ENCODE measurements at places on chromosomes 16 and 17.

DNA sequence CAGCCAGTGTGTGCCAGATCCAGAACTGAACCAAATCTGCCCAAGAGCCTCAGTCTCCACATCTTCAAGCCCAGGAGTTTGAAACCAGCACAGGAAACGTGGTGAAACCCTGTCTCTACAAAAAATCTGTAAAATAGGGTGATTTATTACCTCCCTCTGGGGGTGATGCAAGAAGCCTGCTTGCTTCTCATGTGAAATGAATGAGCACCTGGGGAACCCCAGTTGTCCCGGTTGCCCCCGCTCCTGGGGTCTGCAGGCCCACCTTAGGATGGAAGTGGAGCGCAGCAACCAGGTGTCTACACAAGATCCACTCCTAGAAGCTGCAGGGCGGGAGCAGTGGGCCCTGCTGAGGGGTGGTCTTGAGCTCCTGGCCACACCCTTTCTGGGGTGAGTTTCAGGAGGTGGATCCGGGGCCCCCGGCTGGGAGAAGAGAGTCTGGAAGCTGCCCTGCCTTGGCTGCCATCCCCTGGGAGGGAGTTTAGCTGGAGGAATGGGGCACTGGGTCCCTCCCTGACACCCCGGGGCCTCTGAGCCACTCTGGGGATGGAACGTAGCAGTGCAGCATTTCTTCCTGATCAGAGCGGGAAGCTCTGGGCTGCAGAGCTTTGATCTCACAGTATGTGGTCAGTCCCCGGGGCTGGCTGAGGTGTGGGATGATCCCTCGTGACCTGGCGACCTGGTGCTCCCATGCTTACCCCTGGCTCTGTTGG is 117.8 kb downstream of the RAB11FIP4 start:
- no peak for DNase-seq

- no peak for DNase-seq
These were observed 66.7 kb downstream of the PIGL start for GRCh38 chr17:16283705-16284104.

DNA sequence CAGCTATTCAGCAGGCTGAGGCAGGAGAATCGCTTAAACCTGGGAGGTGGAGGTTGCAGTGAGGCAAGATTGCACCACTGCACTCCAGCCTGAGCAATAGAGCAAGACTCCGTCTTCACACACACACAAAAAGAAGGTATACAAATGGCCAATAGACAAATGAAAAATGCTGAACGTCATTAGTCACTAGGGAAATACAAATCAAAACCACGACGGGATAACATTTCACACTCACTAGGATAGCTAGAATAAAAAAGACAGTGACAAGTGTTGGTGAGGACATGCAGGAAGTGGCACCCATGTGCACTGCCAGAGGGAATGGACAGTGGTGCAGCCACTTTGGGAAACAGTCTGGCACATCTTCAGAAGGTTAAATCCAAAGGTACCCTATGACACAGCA is 172.9 kb downstream of the FTO start:
- no peak for DNase-seq

GRCh38 chr16:12245088-12245920 is 268.8 kb downstream of the SNX29 start:
- DNase-seq = no peak

All from HuH-7 (cell line).